ENCODE measurements at places on chromosomes 6 and 20.

DNA sequence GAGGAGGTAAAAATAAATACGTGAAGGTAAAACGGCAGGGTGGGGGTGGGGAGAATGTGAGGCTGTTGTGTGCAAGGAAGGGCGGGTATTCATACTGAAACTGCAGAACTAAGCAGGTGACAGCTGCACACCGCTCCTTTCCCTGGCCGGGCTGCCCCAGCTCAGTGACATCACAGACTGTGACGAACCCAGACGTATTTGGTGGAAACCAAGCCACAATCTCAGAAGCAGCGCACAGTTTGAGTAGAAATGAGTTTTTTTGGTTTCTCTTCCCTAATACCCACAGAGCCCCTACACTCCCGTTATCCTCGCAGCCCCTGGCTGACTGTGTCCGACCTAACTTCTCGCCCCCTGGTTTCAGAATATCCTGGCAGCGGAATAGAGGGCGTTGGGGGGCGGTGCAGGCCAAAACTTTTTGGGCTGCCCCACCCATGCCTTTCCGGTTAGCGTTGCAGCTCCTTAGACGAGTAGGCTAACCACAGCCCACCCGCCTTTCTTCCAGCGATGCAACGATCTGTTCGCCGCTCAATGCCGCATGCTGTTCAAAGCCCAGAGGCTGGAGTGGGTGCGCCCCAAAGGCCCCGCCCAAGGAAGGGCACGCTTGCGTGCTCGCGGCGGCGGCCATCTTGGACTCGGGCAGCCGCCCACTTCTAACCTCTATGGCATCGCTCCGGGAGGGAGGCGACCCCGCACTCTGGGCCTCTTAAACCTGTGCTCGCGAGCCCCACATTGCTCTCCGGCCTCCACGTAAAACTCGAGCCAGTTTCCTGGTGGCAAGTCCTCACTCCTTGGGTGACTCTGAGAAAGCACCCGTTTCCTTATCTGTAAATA lies 9.1 kb downstream of the BAK1 start:
- DNase-seq = peak; percentile 94

DNA sequence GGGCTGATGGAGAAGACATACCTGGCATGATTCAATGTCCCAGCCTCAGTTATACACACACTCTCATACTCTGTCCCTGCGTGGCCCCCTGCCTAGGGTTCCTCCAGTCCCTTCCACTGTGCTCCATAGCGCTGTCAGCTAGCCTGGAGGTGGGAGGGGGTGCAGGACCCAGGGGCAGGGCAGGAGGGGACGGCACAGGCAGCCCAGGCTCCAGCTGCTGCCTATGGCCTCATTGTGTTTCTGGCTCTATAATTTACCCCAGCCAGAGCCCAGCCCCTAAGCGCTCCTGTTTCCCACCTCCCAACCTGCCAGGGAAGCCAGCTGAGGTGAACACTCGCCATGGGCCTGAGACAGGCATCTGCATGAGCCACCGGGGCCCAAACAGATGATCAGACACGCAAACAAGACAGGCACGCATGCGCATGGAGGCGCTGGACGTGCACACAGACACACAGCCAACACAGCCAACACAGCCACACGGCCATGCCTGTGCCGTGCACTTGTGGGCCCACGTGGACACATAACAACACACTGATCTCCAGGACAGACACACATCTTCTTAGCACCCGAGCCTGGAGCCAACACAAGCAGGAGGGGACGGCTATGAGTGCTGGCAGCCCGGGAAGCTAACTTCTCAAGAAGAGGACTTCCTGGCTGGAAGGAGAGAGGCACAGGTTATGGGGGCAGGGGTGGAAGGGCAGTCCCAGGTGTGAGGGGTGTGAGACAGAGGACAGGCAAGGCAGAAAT lies 124.9 kb downstream of the GRM4 start:
- DNase-seq = no peak

DNA sequence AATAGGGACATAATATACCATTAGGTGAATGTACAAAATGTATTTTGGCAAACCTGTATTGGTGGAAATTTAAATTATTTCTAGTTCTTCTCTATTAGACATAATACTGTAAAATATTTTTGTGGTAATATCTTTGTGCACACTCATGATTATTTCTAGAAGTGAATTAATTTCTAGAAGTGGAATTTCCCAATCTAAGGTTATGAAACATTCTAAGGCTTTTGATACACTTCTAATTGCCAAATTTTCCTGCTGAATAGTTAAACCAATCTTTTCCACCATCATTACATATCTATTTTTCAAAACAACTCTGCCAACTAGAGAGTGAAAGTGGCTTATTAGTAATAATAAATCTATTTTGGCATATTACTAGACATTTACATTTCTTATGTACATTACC lies 1.8 kb upstream of the CCND3 start:
- no peak for DNase-seq

DNA sequence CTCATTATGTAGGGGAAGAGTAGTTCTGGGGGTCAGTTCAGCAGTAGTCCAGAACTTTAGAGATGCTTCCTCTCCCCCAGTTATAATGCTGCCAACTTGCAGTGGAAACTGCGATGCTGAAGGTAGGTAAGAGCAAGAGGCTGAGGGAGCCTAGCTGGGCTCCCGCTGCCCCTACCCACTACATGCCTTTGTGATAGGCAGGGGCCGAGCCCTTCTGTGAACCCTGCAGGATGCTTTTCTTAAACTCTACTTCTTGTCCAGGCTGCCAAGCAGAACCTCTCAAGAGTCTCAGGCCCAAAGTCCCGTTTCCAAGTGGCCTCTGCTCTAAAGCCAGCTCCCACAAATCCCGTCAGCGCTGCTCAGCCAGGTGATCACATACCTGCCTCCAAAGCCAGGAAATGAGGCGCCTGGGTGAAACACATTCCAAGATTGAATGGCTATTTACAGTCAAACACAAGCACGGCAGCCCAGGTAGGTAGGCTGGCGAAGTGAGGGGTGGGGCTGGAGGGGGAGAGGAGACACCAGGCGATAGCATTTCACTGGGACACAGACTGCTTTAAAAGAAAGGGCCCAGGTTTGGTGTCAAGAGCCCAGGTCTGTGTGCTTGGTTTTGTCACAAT lies 150.7 kb downstream of the CD24 start:
- no peak for DNase-seq

Measured in activated CD4-positive, alpha-beta T cell treated with anti-CD3 and anti-CD28 coated beads, Interleukin-2, amount 50 U/mL, for 48 hours (primary cell).